ENCODE measurements at places on chromosomes 7 and 10.

- no peak for DNase-seq
Observed at GRCh38 chr10:58107506-58107905, 160.2 kb downstream of the IPMK start.

- no peak for DNase-seq
Observed at GRCh38 chr7:94276027-94276426, 118.7 kb upstream of the COL1A2 start.

- DNase-seq, result no peak
Observed at GRCh38 chr10:44619975-44620374, 235.1 kb upstream of the CXCL12 start.

- no peak for DNase-seq
Observed at GRCh38 chr10:102341038-102341688, 54.3 kb upstream of the NFKB2 start.

DNA sequence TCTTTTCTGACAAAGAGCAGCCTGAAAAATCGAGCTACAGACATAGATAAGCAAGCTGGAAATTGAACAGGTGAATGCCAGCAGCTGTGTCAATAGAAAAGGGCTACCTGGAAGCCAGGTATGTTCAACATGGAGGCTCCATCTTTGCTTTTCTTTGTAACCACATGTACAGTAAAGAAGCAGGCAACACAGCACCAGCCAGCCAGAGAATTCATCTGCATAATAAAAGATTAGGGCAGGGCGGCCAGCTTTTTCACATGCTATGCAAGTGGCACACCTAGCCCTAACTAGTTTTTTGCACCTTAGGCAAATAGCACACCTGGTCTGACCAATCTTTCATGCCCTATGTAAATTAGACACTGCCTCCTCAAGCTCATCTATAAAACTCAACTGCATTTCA lies 25.7 kb downstream of the COG5 start:
- DNase-seq, result no peak

Measured in effector CD8-positive, alpha-beta T cell (primary cell).